Fibroblast of skin of right biceps (primary cell): ENCODE measurements at places on chromosomes 2 and 18.

- no peak for DNase-seq
These were observed 591 bp upstream of the LDLRAD4 start for GRCh38 chr18:13217971-13218367.

DNA sequence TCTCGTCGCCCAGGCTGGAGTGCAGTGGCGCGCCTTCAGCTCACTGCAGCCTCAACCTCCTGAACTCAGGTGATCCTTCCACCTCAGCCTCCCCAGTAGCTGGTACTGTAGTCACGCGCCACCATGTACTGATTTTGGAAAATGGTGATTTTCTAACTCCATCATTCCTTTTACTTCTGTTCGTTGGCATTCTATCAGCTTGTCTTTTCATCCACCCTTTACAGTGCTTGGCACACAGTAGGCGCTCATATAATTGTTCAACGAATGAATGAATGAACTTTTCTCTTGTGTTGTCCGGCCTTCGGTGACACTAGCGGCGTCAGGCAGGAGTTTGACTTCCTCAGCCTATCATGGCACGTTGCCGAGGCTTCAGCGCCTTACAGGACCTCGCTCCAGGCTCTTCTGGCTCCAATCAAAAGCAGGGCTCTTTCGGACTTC, 373 bp upstream of the MTHFD2 start:
- no peak for DNase-seq

DNA sequence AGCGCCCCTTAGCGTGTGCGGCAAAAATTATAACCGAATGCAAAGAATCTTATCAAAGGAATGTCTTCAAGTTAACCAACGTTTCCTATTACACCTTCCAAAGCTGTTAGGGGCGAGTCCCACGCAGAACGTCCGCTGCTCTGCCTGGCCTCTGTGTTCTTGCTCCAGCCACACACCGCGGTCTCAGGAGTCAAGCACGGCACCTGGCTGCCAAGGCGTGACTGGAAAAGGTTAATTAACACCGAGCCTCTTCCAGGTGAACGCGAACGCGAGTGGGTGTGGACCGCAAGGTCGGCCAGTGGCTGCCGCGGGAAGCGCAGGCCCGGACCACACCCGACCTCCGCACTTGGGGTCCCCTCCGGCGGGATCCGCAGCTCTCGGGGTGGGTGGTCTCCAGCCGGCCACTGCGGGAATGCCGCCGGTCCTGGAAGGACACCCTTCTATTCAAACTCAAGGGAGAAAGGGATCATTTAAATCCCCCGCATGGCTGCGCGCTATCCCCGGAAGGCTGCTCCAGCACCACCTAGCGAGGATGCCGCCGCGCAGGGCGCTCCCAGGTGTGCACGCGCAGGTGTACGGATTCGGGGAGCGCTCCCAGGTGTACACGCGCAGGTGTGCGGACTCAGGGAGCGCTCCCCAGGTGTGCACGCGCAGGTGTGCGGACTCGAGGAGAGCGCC, 830 bp downstream of the CYB5A start:
- no peak for DNase-seq

DNA sequence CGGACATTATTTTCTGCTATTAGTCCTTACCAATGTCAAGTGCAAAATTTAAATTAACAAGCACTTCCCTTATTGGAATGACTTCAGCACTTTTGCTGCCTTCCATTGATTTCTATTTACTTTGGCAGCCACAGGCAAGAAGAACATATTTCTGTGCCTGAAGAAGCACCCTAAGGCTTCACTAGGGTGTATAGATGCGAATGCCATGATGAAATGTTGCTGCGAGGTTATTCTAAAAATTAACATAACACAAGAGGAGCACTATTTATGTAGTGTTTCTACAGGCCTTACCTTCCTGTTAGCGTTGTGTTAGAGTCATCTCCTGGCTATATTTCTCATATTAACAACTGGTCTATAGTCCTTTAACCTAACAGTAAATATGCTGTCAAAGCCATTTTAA, 365.0 kb upstream of the HNRNPA3 start:
- DNase-seq, result no peak

DNA sequence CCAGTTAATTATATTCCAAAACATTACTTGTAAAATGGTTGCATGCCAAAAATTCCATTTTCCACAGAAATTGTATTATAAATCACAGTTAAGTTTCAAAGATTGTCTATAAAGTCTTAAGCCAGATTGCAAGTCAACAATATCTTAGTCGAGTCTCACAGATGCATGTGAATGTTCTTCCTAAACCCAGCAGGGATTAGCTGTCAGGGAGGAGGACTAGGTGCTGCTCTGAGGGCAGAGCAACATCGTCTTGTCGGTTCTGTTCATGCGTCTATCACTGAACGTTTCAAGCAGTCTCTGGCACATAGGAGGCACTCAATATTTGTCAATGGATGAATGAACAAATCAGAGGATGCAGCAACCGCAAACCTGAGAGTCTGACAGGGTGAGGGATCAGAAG, 27.0 kb downstream of the EPB41L3 start:
- DNase-seq, result no peak

DNA sequence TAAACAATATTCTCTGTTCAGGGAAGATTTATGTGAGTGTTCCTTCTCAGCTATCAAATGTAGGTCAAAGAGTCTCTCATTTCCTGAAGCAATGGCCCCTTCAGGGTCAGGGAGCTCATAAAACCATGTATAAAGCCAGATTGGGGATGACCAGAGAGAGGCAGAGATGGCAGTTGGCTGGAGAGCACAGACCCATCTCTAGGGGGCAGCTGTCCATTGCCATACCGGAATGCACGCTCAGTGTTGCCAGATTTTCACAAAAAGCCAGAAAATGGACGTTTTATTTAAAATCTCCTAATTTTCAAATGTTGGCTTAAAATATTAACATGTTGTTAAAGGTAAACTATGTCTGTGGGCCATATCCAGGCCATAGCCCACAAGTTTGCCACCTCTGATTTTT, 1920.7 kb upstream of the CELF4 start:
- DNase-seq, result no peak

GRCh38 chr2:235025800-235026536, 74.2 kb downstream of the SH3BP4 start:
- peak; percentile 89 for DNase-seq

DNA sequence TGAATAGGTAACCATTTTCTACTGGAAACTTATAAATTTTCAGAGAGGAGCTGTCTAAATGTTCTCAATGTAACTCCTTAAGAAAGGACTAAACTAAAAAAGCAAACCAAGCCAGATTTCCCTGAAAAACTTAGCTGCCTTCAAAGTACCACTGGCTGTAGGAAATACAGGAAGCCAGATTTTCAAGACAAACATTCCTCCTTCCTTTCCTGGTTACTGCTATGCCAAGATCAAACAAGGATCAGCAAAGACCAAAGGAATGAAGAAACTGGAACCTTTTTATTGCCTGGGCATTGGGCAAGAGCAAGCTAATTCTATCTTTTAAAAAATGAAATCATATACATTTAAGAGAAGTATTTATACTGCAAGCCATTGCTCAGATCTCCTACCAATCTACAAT, 212.7 kb downstream of the DYM start:
- DNase-seq, result no peak

DNA sequence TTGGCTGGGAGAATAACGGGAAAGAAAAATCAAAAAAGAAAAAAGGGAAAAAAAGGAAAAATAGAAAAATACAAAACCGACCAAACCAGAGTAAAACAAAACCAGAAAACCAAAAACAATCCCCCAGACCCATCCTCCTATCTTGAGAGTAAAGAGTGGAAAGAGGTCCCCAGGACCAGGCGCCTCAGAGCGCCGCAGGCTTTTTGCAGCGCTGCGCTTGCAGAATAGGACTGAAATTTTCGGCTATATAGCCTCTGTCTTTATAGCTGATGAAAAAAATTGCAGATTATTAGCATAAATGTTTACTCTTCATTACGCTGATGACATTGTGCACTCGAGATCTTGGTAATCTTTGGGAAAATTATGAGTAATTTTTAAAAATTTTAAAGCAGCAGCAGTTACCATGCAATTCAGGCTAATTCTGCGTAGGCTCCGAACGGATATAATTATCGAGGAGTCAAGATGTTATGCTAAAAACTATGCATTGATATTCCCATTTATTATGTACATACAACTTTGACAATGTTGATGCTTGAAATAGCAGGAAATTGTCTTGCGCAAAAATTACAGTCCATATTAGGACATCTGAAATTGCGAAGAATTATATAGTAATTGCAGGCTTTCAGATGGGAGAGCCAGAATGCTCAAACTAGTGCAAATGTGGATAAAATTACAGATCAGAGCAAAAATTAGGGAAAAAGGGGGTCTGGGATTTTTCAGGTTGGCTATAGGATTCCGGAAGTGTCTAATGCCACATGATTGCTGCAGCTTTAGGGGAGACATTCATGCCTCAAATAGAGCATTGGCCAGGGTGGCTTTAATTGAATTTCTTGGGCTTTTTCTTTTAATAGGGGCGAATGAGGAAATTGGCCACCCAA, 8.3 kb downstream of the DLX1 start:
- DNase-seq, result no peak
